Ovary (tissue), 10 donors: ENCODE measurements at places on chromosomes 7 and 10.
A peak's percentile ranks its signal among the peaks of the same experiment; 100 is the strongest.

DNA sequence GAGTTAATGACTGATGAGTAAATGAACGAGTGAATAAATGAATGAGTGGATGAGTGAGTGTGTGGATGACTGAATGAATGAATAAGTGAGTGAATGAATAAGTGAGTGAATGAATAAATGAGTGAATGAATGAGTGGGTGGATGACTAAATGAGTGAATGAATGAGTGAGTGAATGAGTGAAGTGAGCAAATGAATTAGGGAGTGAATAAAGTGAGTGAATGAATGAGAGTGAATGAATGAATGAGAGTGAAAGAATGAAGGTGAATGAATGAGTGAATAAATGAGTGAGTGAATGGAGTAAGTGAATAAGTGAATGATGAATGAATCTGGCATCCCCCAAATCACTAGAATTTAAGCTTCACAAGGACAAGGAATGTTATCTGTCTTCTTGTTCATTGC lies 1253.0 kb downstream of the TYW1 start:
- no peak for DNase-seq

GRCh38 chr7:130944997-130945396 lies 211.0 kb upstream of the KLF14 start:
- no peak for DNase-seq

DNA sequence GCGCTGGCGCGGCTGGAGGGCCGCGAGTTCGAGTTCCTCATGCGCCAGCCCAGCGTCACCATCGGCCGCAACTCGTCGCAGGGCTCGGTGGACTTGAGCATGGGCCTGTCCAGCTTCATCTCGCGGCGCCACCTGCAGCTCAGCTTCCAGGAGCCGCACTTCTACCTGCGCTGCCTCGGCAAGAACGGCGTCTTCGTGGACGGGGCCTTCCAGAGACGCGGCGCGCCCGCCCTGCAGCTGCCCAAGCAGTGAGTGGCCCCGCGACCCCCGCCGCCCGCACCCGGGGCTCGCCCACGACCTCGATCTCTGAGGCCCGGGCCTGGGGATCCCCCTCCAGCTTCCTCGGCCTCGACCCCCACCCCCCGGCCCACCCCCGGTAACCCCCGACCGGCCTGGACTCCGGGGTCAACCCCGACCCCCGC lies 537 bp downstream of the FOXK1 start:
- DNase-seq: peak; percentile 46

DNA sequence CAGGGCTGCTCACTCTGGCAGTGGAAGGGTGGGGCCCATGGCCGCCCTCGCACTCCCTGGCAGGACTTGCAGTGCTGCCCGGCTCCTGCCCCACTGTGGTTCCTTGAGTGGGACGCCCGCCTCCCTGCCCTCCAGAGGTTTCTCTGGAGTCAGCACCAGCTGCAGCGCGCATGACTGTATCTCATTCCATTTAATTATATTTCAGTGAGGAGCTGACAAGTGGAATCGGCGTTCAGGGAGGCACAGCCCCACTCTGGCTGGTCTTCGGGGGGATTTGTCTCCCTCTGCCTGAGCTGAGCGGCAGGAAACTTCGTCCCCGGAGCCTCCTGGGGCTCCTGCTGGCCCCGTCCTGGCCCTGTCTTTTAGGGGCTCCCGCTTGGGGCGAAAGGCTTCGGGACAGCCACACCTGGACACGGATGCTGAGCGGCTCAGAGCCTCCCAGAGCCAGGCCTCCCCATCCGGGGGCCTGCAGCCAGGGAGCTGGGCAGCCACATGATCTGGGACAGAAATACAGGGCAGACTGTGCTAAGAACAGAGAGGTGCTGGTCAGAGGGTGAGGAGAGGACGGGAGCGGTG lies 75.3 kb upstream of the NKX6-2 start:
- DNase-seq: no peak

DNA sequence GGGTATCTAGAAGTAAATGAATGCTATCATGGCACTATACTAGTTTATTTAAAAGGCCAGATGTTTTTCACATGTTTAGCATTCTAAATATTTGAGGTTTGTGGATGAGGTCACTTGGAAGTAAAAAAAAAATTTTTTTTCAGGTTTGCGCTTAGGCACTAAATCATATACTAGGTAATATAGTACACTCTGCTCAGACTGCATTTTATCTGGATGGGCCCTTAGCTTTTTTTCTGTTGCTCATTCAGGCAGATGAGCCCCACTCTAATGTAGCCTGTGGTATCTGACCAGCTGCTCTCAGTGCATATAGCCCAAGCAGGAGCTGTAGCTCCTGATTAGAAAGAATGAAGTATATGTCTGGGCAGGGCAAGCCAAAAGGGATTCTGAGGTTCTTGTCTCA lies 210.1 kb downstream of the AUTS2 start:
- DNase-seq: no peak

DNA sequence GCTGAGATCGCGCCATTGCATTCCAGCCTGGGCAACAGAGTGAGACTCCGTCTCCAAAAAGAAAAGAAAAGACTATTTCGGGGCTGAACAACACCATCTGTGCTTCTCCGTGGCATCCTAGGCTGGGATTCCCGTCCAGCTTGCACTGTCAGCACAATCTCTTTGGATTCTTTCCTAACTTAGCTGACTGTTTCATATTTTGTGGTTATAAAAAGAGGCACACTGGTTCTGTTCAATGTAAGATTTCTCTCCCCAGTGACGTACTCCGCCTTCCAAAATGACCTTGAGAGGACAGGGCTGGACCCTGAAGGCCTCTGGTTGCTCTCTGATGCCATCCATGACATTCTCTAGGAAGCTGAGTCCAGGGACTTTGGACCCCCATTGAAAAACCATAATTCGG lies 8.8 kb downstream of the ZNHIT1 start:
- DNase-seq: no peak

DNA sequence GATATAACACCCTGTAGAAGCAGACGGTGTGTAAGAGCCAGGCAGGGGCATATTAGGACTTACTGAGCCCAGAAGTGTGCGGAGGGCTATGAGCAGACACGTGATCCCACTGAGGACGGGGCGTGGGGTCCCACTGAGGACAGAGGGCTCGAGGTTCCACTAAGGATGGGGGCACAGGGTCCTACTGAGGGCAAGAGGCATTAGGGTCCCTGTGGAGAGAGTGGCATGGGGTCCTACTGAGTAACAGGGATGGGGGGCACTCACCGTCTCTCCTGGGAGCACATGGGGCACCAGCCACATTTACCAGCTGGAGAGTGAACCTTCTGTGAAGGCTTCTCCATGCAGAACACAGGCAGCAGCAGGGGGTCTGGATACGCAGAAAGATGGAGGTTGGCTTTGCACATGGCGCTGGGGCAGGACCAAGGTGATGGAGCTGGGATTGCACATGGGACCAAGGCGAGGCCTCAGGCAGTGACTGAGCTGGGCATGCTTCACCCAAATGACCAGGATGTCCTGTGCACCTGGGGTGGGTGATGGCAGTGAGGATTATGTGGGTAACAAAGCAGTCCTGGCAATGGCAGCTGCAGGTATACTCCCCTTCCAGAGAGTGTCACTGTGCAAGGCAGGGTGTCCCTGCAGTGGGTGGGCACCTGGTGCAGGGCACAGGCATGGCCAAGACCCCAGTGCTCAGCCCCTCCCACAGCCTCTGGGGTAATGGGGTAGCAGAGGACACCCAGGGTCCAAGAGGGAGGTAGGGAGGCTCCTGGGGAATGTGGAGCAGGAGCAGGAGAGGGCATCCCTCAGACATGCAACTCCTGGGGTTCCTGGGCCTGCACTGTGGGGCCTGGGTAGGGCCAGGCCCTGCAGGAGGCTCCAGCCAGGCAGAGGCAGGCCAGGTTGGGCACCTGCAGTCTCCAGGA lies 278.1 kb downstream of the TCERG1L start:
- no peak for DNase-seq

DNA sequence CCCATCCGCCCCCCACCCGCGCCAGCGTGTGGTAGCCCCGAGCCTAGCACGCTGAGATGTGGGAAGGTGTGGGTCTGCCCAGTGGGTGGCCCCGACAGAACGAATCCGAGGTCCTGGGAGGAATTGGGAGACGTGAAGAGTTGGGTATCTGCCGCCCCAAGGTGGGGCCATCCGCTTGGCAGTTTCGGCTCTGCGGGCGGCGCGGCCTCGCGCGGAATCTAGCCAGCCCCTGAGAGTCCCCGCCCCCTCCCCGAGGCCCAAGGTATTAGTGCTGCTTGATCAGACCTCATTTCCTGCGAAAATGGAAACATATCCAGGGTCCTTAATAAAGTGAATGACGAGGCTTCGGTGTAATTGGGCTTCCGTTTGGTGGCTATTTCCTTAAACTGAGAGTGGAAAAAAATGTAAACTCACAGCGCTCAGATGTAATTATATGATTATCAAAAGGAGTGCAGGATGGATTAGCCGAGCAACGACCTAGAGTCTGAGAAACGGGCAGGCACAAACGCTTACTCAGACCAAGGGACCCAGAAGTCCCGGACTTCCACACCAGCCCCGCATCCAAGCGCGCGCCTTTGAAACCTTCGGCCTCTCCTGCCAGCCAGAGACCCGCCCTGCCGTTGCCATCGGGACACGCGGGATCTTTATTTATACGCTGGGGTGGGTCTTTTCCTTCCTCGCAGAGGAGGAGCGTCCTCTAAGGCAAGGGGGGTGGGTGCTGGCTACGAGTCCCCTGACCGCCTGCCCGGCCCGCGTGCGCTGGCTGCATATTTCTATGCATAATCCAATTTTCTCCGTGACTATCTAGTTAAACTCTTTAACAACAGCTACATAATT lies 12.8 kb downstream of the LBX1 start:
- DNase-seq: no peak

DNA sequence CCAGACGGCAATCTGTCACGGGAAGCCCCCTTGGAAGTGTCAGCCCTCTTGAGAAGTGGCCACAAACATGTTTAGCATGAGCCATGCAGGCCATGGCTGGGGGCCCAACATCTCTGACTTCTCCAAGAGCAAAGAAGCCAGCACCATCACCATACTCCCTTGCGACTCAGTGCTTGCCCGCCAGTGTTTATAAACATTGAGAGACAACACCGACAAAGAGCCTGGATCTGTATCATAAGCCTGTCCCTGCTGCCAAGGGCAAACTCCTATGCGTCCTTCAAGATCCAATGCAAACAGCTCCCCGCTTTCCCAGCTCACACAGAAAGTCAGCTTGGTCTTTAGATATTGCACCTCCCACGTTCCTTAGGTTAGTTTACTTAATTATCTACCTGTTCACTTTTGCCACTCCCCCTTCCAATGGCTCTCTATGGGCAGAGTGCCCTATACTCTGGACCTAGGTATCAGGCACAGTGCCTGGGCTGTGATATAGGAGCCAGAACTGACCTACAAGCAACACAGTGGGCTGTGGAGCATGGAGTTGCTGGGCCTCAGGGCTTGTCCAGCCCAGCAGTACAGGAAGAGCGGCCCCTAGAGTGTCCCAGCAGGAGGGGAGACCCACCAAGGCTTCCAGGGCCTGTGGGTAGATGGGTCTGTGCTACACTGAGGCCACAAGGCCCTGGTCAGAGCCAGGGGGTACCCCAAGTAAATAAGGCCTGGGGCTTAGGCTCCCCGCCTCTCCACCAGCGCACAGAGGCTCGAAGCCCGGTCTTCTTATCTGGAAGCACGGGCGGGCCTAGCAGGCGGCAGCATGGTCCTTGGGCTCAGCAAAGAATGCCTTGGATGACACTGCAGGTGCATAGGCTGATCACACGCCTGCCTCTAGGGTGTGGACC lies 37.7 kb downstream of the CAMK2B start:
- DNase-seq: peak; percentile 11

DNA sequence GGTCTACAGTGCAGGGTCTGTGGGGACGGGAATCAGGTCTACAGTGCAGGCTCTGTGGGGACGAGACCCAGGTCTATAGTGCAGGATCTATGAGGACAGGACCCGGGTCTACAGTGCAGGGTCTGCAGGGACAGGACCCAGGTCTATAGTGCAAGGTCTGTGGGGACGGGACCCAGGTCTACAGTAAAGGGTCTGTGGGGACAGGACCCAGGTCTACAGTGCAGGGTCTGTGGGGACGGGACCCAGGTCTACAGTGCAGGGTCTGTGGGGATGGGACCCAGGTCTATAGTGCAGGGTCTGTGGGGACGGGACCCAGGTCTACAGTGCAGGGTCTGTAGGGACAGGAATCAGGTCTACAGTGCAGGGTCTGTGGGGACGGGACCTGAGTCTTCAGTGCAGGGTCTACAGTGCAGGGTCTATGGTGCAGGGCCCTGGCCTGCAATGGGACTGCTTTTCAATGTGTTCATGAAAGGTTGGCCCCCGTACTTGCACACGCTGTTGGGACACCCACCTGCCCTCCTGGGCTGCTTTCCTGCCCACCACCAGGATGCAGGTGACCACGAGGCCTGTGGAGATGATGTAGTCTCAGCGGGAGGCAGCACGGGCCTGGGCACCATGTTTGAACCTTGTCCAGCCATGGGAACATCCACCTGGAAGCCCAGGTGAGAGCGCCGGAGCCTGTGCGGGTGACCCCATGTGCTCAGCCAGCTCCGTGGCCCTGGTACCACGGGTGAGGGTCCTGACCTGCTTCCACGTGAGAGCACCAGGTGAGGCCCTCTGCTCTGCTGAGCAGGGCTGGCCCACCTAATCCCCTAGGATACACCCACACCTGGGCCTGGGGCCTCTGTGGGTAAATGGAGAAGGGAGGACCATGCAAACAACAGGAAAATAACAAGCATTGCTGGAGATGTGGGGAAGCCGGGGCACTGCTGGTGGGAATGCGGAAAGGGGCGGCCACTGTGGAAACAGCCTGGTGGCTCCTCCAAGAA lies 91.4 kb upstream of the DIP2C start:
- DNase-seq: no peak

DNA sequence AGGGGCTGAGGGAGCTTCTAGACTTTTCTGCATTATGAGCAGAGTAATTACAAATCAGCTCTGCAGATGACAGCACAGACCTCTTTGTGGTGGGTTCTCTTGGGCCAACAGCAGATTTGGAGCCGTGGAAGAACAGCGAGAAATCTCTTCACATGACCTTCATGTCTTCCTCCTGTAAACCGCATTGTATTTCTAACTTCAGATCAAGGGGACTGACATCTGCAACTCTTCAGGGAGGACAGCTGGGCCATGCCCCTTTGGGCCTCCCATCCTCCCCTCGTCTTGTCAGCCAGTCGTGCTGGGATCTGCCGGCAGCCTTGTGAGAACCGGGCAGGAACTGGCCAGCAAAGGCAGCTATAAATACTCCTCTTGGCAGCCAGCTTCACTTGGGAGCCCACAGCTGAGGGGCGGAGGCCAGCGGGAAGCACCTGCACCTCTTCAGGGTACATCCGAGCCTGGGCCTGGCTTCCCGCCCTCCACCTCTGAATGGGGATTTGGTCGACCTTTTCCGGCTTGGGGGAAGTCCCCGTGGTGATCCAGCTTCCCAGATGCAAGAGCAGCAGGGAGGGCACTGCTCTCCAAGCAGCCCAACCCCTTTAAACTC lies 54.7 kb downstream of the STEAP1B start:
- peak; percentile 48 for DNase-seq

DNA sequence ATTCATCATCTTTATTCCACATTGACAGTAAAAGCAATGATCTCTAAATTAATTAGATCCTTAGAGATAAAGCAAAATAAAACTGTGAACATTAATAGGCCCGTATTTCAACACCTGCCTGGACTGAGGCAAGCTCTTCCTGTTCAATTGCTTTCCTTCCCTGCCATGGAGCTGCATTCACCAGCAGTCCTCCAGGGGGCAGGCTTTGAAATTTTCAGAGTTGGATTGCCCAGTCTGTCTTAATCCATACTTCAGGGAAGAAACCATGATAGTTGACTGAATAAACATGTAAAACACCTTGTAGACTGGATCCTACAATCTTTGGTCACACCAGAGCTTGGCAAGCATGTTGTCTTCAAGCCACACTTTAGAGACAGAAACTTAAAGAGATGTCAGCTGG lies 936.6 kb downstream of the NRG3 start:
- no peak for DNase-seq
